ENCODE measurements at places on chromosomes 12 and 14.

GRCh38 chr12:81627336-81628189 lies 131.6 kb downstream of the PPFIA2 start:
- DNase-seq = no peak

DNA sequence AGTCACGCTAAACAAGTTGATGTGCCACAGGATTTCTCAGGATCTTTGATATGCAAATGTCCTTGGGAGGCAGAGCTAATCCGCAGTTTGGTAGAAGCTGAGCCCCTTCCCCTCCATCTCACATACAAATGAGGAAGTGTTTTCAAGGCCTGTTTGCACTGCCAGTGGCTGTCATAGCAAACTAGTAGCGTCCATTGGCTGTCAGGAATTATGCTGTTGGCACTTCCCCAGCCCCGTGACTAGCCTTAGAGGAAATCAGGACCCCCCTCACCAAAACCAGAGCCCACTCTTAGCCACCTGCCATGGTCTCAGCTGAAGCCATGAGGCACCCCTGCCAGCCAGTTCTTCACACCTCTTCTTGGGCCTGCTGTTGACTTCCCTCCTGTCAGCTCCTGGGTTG lies 253.9 kb downstream of the CACNA1C start:
- DNase-seq = no peak

- no peak for DNase-seq
Observed at GRCh38 chr14:24278424-24278823, 7.0 kb upstream of the RABGGTA start.

DNA sequence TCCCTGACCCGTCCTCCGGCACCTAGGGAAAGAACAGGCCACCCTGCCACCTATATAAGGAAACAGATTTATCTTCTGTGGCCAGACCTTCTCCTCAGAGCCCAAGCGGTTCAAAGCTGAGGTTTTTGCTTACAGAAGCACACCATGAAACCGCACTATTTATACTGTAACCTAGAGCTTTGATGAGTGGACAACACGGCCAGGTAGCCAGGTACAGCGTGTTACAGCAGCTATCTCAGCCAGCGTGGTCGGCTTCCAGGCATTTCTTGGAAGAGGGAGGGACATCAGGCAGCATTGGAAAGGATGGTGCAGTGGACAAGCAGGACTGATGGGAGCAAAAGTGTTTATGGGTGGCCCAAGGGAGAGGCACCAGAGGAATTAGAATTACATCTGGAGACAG lies 34.4 kb downstream of the TTC7B start:
- no peak for DNase-seq

- no peak for DNase-seq
Observed at GRCh38 chr12:6607751-6608591, 792 bp upstream of the CHD4 start.

GRCh38 chr12:49330631-49331379 lies 6.2 kb downstream of the C1QL4 start:
- no peak for DNase-seq

DNA sequence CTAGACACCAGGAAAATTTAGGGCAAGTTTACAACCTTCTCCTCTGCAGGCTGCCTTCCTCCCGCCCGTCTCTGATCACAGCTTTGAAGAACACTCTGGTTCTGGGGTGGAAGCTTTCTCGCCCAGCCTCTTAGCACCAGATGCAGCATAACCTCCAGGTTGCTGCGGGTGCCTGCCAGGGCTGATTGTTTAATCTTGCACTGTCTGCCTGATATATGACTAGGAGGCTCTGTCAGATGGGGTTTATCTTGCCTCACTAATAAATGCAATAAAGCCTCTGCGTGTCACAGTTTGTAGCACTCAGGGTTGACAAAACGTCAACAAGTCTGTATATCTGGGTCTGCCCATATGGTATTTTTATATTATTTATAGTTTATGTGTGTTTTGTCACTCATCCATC lies 388.2 kb downstream of the FUT8 start:
- DNase-seq = no peak

DNA sequence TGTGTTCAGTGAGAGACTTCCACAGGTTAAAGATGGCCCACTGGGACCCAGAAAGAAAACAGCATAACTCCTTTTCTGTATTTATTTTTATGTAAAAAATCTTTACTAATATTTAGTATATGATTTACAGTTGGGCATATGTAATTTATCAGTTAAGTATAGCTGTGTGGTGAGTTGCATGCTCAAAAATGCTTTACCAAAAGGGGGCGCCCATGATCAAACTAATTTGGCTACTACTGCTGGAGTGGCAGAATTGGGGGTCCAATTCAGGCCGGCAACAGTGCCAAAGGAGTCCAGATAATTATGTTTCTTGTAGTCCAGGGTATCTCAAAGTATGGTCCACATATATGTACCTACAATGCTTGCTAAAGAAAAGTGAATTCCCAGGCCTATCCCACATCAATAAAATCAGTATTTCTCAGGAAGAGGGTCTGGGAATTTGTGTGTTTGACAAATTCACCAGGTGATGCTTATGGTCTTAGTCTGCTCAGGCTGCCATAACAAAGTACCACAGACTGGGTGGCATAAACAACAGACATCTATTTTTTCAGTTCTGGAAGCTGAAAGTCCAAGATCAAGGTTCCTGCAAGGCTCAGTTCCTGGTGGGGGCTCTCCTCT lies 152.0 kb downstream of the KTN1 start:
- DNase-seq = peak; percentile 4

DNA sequence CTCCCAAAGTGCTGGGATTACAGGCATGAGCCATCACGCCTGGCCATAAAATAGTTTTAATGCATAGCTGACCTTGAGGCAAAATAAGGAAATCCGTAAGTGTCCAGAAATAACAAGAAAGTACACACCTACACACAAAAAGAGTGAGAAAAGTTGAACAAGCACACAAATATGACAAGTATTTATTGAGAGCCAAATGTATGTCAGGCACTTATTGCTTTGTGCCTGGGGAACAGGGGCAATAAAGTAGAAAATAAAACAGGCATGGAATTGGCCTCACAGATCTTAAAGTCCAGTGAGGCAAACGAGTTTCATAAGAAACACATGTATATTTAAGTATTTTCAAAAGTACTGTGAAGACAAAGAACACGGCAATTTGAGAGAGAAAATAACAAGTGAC lies 103.7 kb downstream of the ERGIC2 start:
- DNase-seq = no peak

- no peak for DNase-seq
Observed at GRCh38 chr14:105199093-105199492, 18.0 kb upstream of the NUDT14 start.

GRCh38 chr14:92609955-92610354 lies 96.4 kb downstream of the RIN3 start:
- DNase-seq = no peak

GRCh38 chr12:125220404-125221273 lies 155.4 kb downstream of the AACS start:
- no peak for DNase-seq

DNA sequence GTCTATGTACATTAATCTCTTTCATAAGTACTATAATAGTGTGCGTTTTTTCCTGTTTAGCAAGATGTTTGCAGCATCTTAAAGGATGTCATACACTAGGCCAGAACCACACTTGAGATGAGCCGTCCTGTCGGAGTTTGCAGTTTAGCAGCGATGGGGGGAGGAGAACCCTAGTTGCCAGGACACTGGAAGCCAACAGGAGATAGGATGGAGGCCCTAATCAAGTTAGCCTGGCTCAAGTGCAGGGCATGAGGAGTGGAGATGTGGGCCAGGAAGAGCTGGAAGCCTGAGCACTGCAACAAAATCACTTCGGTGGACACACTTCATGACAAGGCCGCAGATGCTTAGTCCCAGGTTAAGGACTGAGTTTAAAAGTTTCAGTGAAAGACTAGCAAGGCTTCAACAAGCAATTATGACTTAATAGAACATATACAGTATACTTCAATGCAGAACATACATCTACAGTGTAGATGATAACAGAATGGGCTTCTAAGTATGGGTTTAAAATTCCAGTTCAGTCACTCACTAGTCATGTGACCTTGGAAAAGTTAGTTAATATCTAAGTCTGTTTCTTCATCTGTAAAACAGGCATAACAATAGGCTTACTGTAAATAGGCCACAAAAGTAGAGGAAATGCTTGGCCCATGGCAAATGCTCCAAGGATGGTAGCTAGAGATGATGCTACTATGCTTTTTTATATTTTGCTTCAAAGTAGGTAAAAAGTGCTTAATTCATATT lies 77.1 kb downstream of the PTPN21 start:
- no peak for DNase-seq

DNA sequence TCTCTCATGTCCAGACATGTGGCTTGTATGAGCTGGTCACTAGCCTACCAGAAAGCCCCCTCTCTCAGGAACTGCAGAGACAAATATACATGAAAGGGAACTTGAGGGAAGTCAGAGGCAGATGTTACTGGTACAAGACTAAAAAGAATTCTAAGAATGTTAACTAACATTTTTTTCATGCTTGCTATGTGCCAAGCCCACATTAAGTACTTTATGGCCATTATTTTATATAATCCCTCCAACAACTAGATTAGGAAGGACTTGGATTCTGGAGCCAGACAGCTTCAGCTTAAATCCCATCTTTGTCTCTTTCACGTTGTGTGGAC lies 24.6 kb downstream of the TTC9 start:
- no peak for DNase-seq

- no peak for DNase-seq
Observed at GRCh38 chr14:77825895-77826519, 26.1 kb downstream of the ADCK1 start.

DNA sequence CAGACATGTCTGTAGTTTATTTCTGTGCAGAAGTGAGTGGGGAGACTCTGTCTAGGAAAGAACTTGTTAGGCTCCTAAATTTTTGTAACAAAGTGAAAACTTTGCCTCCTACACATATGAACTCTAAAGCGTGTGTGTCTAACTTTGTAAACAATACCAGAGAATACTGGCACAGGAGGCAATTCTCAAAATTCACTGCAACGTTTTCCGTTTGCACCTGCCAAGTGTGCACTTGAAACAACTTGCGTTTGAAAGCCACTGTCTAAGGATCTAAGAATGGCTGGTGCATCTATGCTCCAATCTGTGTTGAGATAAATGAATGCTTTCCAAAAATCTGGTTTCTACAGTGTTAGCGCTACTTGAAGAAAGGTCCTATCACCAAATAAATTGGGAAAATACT lies 15.3 kb downstream of the GRIP1 start:
- DNase-seq = no peak

- DNase-seq = no peak
Observed at GRCh38 chr12:53232646-53233461, 845 bp upstream of the RARG start.

- no peak for DNase-seq
Observed at GRCh38 chr12:124107351-124107750, 134.3 kb downstream of the ZNF664 start.

GRCh38 chr12:44296624-44297197 lies 460.8 kb downstream of the TMEM117 start:
- DNase-seq = no peak

- peak; percentile 61 for DNase-seq
Observed at GRCh38 chr12:122860040-122860853, 25.0 kb downstream of the HIP1R start.

DNA sequence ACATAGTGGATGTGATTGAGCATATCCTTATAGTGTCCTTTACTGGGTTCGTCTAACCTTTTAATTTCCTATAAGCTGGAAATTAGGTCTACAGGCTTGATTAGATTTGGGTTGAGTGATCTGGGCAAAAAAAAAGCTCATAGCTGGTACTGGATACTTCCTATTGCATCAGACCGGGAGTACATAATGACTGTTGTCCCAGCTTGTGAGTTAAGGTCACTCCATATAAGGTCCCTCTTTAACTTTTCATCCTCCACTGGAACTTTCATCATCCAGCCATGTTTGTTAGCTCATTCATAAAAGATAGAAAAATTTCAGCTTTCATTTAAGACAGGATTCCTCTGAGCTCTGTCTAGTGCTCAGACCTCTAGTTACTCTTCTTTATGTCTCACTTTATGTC lies 80.8 kb downstream of the C14orf132 start:
- DNase-seq = no peak

GRCh38 chr12:110282956-110283817 lies 2.1 kb downstream of the ATP2A2 start:
- DNase-seq = no peak

GRCh38 chr12:89138048-89138852 lies 214.1 kb downstream of the DUSP6 start:
- DNase-seq = no peak

- DNase-seq = no peak
Observed at GRCh38 chr14:32311294-32312009, 17.6 kb upstream of the AKAP6 start.

DNA sequence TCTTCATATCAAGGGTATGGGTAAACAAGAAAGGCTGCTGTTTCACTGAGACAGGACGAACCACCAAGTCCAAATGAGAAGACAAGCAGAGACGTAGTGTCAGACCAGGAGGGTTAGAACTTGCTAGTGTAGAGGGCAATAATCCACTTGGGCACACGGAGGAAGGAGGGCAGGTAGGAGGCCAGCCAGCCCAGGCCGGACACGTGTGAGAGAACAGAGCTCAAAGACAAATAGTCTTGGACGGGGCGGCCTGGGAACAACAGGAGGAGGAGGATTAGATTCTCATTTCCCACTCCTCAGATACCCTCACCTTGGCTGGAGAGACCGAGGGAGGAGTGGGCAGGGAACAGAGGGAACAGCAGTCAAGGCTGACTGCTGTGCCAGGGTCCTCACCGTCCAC lies 8.8 kb downstream of the DHRS1 start:
- no peak for DNase-seq
